Activated CD4-positive, alpha-beta memory T cell treated with anti-CD3 and anti-CD28 coated beads, Interleukin-2, amount 10 ng/mL, durations not matched to agents 7 days and 5 days (primary cell): ENCODE measurements at places on chromosomes 6 and 20.

- DNase-seq, result no peak
These were observed 72.7 kb downstream of the TRAM2 start for GRCh38 chr6:52503851-52504781.

GRCh38 chr20:63789836-63790571 is 41.1 kb downstream of the ZBTB46 start:
- no peak for DNase-seq

DNA sequence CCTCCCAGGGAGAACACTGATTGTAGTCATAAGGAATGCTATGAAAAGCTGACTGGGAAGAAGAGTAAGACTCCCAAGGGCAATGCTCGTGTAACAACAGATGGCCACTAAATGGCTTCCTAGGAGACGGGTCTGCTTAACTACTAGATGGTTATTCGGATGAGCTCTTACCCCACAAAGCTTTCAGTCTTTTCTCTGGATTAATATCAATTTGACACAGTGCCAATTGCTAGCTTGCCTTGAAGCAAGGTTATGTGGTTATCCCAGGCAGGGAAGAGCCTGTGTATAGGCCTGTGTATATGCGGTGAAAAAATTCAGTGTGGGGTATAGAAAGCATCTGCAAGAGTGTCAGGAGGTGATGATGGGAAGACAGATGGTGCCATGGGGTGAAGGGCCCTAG is 86.4 kb upstream of the NOX3 start:
- DNase-seq, result no peak

DNA sequence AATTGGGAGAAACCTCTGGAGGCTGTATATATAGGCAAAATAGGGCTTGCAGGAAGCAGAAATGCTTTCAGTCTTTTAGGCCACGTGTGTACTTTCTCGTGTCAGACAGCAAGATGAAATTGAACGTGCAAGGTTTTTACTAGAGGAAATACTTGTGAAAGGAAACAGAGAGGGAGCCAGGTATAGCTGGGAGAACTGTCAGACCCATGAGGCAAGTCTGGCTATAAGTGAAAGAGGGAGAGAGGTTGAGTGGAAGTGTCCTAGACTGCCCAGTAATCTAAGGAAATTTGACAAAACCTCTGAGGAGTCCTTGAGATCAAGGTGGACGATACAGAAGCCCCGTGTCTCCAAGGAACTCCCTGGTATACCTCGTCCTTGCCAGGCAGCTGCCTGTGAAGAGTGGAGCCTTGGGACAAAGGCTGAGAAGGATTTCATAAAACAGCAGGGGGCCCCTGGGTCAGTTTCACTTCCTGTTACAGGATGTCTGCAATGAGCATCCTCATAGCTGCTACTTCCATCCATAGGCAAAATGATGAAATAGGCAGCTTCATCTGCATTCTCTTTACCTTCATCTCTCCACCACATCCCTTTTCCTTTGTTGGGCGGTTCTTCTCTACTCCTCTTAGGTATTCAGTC is 114.4 kb upstream of the MAP3K7 start:
- no peak for DNase-seq

- DNase-seq, result no peak
These were observed 114.6 kb upstream of the TAB2 start for GRCh38 chr6:149202952-149203351.
